AG08395 (cell line): ENCODE measurements at places on chromosomes 16 and 17.

DNA sequence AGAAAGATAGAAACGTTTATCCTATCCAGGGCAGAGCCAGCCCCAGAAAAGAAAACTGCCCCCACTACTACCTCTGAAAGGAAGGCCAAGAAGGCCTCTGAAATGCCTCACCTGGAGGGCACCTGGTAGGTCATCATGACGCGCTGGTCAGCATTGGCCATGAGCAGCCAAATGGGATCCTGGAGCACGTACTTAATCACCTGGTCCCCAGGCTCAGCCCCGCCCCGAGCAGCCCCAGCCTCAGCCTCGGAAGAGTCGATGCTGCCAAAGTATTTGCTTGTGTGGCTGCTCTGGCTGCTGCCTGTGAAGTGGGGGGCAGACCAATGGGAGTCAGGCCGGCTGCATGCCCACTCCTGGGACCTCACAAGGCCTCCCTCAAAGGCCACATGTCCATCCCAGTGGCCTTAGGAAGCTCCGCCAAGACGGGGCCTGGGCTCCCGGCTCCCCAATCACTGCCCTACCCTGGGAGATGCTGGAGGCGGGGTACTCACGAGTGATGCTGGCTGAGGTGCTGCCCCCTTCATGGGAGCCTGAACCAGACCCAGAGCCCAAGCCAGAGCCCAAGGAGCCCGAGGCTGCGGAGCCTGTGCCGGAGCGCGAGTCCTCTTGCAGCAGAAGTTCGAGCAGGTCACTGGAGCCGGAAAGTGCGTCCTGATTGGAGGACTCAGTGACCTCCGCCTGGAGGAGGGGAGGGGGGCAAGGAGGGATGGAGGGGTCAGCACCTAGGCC, 9.9 kb downstream of the PER1 start:
- DNase-seq, result no peak

GRCh38 chr17:14859542-14859941, 405.6 kb downstream of the PMP22 start:
- no peak for DNase-seq

GRCh38 chr16:17171250-17172143, 299.3 kb downstream of the XYLT1 start:
- no peak for DNase-seq

DNA sequence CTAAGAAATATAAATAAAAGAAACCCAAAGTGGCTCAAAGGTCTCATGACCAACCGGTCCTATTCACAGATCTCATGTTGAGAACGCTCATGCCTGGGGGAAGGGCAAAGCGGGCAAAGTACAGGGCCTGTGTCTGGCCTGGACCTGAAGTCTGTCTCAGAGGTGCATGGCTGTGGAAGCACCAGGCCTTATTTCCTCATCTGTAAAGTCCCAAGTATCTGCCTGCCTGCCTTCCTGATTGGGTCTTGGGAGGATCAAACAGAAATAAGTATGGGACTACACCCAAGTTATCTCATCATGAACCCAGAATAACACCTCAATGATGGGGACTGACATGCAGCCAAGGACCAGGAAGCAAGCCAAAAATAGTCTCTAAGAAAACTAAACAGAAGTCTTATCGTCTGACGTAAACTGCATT, 14.2 kb downstream of the AXIN2 start:
- DNase-seq, result peak; percentile 32

DNA sequence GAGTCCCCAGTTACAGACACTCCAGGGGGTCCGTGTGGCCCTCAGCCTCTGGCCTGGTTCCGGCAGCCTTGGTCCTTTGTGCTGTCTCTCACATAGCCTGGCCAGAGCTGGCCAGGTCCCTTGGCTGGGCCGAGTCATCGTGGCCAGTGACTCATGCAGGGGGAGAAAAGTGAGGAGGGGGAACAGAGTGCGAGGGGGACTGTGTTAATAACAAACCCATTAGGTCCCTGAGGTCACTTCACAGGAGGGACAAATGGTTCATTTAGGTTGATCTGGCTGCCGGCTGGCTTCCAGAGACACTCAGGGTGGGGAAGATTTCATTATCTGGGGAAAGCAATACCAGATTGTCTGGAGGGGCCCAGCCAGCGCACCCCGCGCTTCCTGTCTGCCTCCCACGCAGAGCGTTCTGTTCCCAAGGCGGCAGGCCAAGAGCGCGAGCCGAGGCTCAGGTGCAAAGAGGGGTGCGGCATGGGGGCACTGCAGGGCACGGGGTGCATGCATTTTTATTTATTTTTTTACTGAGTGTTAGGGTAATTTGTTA, 223.1 kb downstream of the SEC14L1 start:
- DNase-seq, result no peak

GRCh38 chr17:49399995-49400394, 14.7 kb downstream of the PHB1 start:
- no peak for DNase-seq

DNA sequence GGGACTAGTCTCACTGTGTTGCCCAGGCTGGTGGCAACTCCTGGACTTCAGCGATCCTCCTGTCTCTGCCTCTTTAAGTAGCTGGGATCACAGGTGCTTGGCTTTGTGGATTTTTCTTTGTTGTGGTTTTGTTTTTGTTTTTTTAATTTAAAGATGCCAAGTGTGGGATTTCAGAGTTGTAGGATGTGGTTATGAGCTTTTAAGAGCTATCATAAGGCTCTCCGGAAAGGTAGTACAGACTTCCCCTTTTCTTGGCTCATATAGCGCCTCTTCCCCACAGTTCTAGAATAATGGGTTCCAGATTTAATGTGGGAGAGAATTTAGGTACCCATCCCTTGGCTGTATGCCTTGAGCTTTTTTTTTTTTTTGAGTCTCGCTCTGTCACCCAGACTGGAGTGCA, 17.1 kb downstream of the AKAP1 start:
- no peak for DNase-seq

DNA sequence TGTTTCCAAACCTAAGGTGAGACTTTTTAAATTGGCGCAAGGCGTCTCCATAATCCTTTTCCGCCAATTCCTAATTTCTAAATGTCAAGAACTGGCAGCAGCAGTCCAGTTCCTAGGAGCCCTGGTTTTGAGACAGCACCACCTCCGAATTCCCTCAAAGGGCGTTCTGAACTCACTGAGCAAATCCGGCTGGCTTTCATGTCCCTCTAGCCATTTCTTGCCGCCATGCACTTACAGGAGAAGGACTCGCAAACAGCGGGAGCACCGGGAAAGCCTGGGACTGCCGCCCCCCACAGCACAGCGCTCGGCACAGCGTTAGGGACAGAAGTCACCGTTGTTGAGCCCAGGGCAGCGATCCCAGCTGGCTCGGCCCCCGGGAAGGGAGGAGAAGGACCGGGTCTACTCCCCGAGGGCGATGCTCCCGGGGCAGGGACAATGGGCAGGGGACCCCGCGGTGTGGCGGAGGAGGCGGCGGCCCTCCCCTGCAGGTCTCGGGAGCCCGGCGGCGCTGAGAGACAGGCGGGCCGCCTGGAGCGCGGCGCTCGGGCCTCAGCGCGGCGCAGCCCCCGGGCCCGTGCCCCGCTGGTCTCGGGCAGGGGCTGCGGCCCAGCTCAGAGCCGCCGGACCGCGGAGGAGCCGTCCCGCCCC, 545 bp downstream of the ARHGAP17 start:
- peak; percentile 35 for DNase-seq

DNA sequence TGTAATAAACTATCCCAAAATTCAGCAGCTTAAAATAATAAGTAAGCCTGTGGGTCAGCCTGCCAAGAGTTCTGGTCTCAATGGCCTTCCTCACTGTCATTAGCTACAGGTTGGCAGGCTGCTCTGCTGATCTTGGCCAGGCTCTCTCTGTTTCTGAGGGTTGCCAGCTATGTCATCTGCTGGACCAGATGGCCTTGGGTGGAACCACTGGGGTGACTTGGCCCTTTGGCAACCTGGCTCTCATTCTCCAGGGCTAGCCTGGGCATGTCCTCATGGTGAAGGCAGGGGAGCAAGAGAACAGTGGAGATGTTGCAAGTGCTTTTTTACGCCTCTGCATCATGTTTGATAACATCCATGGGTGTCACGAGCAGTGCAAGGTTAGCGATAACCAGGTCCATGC, 13.9 kb downstream of the ITGAM start:
- peak; percentile 34 for DNase-seq

GRCh38 chr16:87053016-87053982, 263.9 kb downstream of the C16orf95 start:
- no peak for DNase-seq

GRCh38 chr17:50892101-50892776, 26.1 kb upstream of the TOB1 start:
- no peak for DNase-seq

- DNase-seq, result peak; percentile 26
These were observed 65.3 kb downstream of the MEAK7 start for GRCh38 chr16:84438971-84439696.

DNA sequence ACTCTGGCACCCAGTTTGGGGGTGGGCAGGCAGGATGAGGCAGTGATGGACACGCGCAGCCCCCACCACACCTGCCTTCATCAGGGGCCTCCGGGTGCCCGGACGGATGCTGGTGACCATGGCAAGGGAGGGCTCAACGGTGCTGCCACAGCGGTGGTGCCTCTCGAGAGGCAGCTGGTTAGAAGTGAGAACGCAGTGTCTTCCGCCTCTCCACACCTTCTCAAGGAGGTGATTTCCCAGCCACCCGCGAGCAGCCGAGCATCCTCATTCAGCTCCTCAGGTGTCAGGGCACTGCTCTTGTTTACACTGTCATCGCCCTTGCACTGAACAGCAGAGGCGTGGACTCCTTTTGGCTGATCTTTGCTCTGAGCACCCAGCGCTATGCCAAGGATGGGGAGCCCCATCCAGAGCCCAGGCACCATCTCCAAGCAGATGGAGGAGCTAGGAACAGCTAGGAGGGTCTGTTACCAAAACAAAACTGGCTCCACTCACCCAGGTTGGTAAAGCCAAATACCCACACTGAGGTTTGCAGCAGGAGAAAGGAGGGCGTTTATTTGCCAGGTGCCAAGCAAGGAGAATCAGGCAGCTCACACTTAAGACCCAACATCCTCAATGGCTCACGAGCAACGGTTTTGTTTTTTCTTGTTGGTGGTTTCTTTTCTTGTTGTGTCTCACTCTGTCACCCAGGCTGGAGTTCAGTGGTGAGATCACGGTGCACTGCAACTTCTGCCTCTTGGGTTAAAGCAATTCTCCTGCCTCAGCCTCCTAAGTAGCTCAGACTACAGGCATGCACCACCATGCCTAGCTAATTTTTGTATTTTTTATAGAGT, 174.3 kb upstream of the TNRC6C start:
- no peak for DNase-seq

GRCh38 chr17:14302091-14302430, 1.2 kb downstream of the HS3ST3B1 start:
- no peak for DNase-seq
